ENCODE measurements at places on chromosomes 11 and 22.

DNA sequence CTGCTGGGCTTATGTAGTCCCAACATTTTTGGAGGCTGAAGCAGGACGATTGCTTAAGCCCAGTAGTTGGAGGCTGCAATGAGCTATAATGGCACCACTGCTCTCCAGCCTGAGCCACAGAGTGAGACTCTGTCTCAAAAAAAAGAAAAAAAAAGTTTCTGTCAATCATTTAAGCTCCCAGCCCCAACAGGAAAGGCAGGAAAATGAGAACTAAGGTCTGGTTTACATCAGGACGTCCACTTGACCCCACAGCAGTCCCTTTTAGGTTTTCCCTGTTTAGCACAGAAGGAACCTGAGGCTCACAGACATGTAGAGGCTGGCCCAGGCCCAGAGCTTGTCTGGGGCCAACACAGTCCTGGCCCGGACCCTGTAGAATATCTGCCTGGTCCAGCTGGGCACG is 9.2 kb upstream of the TTLL1 start:
- DNase-seq = no peak

DNA sequence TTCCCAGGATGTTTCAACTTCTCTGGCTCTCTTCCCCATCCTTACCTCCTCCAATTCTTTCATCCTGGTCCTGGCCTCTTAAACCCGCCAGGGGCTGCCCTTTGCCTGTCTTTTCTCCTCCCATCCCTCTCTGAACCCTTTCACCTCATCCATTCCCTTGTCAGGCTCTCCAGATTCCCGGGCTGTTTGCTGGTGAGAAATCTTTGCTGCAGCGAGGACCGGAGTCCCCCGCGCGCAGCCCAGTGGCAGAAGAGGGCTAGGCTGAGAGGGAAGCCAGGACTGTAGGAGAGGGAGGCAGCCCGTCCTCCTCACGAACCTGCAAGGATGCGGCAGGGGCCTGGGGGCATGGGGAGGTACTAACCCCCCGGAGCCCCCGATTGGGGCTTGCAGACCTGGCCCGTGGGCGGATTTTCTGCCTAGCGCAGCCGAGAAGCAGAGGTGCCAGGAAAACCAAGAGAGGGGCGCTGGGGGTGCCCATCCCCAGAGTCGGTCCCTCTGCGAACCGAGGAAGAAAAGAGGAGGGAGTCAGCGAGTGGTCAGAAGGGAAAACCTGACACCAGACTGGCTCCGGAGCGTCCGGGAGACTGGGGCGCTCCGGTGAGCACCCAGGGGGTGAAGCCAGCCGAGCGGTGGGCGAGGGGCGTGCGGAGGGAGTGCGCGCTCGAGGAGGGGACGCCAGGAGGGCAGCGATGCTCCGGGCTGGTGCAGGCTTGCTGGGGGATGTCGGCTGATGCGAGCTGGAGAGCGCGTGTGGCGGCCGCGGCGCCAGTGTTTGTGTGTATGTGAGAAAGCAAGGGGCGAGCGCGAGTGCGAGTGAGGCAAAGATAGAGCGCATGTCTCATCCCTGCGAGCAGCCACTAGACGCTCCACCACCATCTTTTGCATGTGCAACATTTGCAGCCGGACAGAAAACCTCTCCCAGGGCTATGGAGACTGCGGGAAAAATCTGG is at the start of gene GRIA4:
GRIA4 (plus strand) TSS at position 242 of the 950 bp plus-strand sequence. CDS start 925 bp downstream, outside the sequence.
- no peak for DNase-seq

GRCh38 chr11:75140269-75141138 is 10.4 kb upstream of the SLCO2B1 start:
- DNase-seq = peak; percentile 71

DNA sequence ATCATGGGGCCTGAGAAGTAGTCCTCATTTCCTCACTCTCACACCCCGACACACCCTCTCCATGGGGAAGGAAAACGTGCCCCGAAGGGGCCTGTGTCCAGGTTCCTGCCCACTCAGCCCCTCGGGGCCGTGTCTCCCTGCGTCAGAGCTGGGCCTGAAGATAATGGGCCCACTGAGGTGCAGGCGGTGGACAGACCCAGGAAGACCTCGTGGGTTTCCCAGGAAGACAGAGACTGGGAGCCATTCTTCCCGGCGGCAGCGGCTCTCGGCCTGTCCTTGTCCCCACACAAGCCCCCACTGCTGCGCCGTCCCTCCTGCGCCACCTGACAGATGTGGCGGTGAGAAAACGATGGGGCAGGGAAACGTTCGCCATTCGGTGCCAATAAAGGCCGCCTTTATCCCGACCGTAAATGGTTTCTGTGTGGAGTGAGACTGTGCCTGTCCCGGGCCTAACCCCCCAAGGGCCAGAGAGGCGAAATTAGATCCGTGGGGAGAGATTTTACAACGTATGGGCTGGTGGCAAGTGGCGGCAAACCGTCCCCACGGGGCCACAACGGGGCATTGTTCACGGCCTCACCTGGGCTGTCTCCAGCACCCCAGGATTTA is 89.0 kb downstream of the CDKN1C start:
- no peak for DNase-seq

- DNase-seq = no peak
These were observed 137.1 kb downstream of the CEP164 start for GRCh38 chr11:117464778-117465177.

DNA sequence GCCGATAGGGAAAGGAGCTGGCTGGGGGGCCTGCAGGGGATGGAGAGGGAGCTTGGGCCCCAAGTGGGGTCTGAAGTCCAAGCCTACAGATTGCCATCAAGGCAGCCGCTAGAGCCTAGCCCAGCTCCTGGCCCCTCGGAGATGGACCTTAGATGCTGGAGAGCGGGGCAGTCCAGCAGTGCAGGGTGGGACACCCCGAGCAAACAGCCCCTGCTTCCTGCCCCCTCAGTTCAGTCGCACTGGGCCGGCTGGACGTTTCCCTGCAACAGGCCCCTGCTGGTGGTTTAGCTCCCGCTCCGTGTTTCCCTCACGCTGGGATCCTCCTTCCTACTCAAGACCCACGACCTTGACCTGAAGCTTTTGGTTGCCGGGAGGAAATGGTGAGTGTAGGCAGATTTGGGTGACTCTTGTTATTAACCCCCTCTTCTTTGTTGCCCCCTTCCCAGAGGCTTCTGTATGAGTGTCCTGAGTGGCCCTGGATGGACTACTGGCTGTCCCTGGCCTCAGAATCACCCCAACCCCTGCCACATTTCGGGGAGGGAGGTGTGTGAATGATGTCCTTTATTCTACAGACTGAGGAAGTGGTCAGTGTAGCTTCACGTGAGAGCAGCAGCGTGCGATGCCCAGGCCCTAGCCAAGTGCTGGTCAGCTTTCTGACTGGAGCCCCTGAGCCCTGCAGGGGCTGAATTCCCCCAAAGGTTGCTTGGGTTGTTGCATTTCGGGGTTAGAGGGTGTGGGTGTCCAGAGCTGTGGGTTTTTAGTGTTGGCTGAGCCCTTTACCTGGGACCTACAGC is 2.7 kb downstream of the ST3GAL4 start:
- no peak for DNase-seq

DNA sequence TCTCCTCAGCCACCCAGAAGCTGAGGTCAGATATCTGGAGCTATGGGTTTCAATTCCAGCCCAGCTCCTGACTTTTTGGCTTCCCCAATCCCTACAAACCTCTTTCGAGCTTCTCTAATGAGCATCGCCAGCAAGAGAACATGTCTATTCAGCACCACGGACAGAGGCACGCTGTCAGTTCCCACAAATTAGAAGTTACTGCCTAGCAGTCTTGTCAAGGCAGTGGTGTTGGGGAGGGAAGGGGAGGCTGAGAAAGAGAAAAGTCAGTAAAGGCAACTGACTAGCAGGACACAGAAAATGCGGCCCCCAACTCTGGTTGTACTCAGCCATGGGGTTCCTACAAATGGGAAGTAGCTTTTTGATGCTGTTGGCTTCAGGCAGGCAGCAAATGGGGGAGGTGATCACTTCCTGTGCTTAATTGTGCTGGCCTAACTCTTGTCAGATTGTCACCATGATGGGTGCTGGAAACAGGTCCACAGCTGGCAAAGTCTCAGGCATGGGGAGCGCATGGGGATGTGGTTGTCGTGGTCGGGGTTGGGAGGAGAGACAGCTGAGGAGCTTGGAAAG is 205.9 kb downstream of the ST3GAL4 start:
- DNase-seq = peak; percentile 58

DNA sequence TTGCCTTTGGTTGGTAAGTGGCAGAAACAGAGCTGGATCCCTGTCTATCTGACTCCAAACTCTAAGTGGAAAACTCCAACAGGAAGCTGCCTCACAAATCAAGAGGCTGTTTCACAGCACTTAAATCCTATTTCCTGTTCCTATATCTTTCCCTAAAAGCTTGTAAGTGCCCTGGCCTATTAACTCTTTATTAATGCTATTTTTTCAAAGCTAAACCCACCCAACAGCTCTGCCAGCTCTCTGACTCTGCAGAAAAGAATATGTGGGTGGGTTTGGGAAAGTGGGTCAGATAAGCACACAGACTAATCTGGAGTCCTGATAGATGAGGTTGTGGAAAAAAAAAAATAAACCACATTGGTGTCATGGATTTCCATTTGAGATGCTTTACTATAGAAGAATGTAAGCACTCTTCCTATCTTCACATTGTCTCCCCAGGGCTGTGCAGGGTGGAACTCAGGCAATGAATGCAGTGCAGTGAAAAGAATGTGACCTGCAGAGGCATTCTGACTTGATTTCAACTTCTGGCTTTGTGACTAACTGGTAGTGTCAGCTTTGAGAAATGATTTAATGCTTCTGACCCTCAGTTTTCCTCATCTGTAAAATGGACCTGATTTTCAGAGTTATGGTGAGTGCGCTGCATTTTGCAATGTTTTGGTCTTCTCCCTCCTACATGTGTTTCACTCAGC is 125.6 kb downstream of the AASDHPPT start:
- DNase-seq = no peak

- DNase-seq = no peak
These were observed 289.9 kb downstream of the TENM4 start for GRCh38 chr11:79150966-79151365.

DNA sequence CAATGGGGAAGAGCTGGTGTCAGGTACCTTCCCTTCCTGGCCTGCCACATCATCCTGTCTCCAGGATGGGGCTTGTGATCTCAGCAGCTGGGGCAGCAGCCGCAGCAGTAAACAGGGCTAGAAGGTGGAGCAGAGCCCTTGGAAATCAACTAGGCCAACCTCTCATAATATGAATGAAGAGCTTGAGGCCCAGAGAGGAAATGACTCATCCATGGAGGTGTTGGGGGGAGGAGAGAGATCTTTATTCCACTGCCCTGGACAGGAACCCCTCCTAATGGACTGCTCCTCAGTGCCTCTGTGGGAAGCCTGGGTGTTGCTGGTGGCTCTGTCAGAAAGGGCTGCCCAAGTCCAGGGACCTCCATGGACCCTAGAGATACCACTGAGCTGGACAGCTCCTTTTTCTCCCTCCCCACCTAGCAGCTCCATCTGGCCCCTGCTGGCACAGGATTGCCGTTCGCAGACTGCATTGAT is 111.8 kb downstream of the OSBP2 start:
- no peak for DNase-seq

GRCh38 chr11:61335355-61335710 is 2.3 kb downstream of the TKFC start:
- DNase-seq = no peak

GRCh38 chr11:117972629-117973502 is 13.3 kb upstream of the IL10RA start:
- DNase-seq = no peak

- DNase-seq = no peak
These were observed 35.4 kb downstream of the NXPE2 start for GRCh38 chr11:114713756-114714155.

DNA sequence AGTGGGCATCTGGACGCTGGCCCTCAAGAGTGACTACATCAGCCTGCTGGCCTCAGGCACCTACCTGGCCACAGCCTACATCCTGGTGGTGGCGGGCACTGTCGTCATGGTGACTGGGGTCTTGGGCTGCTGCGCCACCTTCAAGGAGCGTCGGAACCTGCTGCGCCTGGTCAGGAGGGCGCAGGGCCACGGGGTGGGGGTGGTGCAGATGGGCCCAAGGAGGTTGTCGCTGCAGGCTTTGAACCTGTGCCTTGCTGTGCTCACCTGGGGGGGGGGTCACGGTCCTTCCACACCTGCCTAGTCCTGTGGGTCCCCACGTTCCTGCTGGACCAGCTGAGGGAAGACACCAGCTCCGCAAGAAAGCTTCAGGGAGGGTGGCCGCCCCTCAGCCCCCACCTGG is 3.5 kb downstream of the CD151 start:
- DNase-seq = no peak

GRCh38 chr22:20748731-20749428 is 25.0 kb upstream of the SERPIND1 start:
- DNase-seq = no peak

- no peak for DNase-seq
These were observed 11.9 kb downstream of the RBFOX2 start for GRCh38 chr22:36016684-36017083.

- DNase-seq = no peak
These were observed 100.5 kb upstream of the TIMP3 start for GRCh38 chr22:32701034-32701433.

- no peak for DNase-seq
These were observed 614 bp downstream of the SELENOM start for GRCh38 chr22:31106731-31107177.

GRCh38 chr22:50439314-50439870 is 35.4 kb downstream of the SBF1 start:
- DNase-seq = no peak

DNA sequence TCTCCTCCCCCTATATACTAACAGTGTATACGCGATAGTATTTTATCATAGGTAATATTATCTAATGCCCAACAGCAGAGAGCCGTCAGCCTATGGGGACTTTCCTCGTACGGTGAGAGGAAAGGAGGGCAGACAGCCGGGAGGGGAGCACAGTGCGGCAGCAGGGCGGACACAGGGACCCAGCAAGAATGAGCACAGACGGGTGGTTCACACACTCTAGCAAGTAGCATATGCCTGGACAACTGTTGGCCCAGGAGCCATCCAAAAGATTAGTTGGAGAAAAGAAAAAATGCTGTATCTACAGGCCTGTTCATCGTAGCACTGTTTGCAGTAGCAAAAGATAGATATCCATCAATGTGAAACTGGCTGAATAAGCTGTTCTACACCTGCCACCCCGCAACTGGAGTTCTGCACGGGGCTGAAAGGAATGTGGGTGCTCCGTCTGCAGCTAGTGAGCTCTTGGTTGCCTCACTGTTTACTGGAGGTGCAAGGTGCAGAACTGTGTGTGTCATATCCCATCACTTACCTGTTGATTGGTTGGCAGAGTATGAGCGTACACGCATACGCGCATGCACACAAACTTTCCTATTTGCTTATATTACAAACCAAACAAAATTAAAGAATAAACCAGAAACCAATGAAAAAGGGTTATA is 324.3 kb downstream of the TBC1D22A start:
- DNase-seq = no peak

DNA sequence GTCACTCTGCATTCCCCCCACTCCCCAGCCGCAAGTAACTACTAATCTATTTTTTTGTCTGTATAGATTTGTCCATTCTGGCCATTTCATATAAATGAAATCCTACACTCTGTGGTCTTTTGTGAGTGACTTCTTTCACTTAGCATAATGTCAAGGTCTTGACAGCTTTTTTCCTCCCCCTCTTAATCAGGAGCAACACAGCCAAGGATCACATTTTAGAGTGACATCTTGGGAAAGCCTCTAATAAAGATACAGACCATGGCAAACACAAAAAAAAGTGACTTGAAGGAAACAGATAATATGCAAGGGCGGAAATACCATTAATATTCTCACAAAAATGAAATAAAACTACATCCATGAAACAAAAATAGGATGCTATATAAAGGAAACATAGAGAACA is 43.9 kb downstream of the RAB30 start:
- DNase-seq = no peak

GRCh38 chr11:3879967-3880542 is 24.6 kb downstream of the STIM1 start:
- no peak for DNase-seq

Measured in hematopoietic multipotent progenitor cell (in vitro differentiated cells).